ENCODE measurements at places on chromosomes 2 and 18.
A peak's percentile ranks its signal among the peaks of the same experiment; 100 is the strongest.

DNA sequence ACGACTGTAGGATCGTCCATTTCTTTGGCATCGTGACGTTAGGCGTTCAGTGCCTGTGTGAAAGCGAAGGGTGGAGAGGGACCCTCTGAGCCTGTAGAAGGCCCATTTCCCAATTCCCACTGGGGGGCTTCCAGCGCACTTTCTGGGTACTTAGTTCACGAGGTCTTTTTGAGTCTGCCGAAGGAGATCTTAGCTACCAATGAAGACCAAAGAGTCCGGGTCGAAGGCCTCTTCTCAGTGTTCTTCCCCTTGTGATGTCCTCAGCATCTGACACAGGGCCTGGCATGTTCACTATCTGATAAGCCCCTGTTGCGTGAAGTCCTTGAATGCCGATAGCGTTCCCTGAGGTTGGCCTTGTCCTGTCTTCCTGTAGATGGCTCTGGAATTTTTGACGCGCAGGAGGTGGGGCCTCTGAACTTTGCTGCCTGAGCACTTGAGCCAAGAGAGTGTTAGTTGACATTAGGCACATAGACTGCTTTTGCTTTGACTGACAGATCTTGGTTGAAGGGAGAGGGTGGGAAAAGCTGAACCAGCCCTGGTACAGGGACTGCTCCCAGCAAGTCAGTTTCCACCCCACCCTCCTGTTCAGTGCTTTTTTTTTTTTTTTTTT, 52.8 kb downstream of the LDLRAD4 start:
- no peak for DNase-seq

GRCh38 chr2:19358242-19359020, at the start of gene OSR1:
Gene OSR1 (minus strand): TSS chr2:19358623. CDS start chr2:19353805, 4,818 bp downstream.
- no peak for DNase-seq

- DNase-seq = no peak
Observed at GRCh38 chr18:63098018-63098981, 221.3 kb downstream of the BCL2 start.

DNA sequence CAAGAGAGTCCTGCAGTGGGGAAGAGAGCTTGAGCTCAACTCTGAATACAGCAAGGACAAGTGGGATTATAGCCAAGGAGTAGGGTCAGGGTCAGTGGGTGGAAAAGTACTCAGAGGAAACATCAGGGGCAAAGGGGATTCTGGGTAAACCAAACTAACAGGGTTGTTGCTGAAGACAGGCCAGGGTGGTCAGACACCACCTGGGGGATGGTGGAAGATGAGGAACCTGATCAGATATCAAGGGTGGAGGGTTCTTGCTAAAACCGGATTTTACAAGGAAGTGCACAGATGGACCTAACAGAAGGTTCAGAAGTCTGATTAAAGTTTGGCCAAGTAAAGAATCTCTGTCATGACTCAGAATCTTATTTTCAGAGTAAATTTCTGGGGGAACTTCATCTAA, 16.5 kb downstream of the OSBPL1A start:
- DNase-seq = no peak

DNA sequence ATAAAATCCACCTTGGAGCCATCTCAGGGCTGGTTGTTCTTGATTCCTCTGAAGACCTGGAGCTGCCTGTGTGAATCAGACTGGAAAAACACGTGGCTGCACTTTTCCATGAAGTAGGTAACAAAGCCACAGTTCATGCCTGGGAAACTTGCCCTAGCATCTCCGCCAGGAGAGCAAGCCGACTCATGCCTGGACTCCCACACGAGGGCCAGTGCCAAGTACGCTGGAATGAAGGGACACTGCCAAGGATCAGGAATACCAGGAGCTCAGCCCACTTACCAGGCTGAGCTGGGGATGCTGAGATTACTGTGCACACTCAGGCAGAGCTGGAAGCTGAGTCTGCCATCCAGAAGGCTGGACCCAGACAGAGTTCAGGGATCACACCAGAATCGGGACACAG, 10.9 kb upstream of the FHL2 start:
- DNase-seq = no peak

- DNase-seq = no peak
Observed at GRCh38 chr2:62145478-62146100, 50.3 kb upstream of the B3GNT2 start.

GRCh38 chr18:45167631-45168280, 447.5 kb upstream of the SLC14A2 start:
- no peak for DNase-seq

- no peak for DNase-seq
Observed at GRCh38 chr2:167874812-167875211, 372.6 kb downstream of the STK39 start.

- DNase-seq = no peak
Observed at GRCh38 chr2:25808006-25808383, 70.3 kb downstream of the ASXL2 start.

DNA sequence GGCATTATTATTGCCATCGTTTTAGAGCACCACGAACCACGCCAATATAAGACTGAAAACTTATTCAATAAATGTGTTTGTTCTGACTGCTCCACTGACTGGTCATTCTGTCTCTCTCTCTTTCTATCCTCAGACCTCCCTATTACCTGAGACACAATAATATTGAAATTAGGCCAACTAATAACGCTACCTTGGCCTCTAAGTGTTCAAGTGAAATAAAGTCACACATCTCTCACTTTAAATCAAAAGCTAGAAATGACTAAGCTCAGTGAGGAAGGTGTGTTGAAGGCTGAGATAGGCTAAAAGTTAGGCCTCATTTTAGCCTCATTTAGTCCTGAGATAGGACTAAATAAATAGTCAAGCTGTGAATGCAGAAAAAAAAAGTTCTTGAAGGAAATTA, 38.8 kb downstream of the G6PC2 start:
- DNase-seq = no peak

GRCh38 chr18:50558157-50558556, 1.7 kb upstream of the MAPK4 start:
- no peak for DNase-seq

- DNase-seq = no peak
Observed at GRCh38 chr18:31261792-31262582, 56.0 kb upstream of the DSG1 start.

DNA sequence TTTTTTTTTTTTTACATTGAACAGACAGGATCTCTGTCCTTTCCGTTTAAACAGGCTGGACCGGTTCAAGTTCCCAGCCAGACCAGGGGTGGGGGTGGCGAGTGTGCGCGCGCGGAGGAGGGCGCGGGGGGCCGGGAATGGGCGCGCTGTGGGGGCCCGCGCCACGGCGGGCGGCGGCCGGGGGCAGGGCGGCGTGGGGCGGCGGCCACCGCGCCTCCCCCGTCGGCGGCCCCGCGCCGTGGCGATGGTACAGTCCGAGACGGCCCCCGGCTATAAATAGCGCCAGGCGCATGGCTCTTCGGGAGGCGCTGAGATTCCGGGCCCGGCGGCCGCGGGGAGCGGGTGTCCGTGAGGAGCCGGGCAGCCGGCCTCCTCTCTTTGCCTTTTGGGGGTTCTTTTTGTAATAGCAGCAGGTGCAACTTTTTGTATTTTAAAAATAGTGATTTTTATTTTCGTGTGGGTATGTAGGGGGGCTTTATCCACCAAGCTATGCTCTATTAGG, 430 bp upstream of the CELF4 start:
- peak; percentile 44 for DNase-seq

- DNase-seq = no peak
Observed at GRCh38 chr2:14760169-14760568, 127.7 kb downstream of the LRATD1 start.

DNA sequence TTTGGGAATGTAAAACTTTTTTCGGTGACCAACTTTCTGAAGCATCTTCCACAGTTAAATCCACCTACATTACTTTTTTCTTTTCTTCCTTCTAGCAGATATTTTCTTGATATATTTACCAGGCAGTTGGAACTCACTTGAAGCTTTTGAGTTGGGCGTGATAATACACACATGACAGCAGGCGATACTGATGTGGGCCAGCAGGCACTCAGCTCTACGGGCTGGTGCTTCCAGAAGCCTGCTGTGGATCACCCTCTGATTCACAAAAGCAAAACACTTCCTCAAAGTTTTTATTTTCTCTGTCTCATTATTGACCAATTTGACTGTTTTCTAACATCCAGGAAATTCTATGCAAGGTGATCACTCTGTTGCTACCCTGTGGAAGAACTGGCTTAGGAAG, 22.9 kb downstream of the GRHL1 start:
- no peak for DNase-seq

DNA sequence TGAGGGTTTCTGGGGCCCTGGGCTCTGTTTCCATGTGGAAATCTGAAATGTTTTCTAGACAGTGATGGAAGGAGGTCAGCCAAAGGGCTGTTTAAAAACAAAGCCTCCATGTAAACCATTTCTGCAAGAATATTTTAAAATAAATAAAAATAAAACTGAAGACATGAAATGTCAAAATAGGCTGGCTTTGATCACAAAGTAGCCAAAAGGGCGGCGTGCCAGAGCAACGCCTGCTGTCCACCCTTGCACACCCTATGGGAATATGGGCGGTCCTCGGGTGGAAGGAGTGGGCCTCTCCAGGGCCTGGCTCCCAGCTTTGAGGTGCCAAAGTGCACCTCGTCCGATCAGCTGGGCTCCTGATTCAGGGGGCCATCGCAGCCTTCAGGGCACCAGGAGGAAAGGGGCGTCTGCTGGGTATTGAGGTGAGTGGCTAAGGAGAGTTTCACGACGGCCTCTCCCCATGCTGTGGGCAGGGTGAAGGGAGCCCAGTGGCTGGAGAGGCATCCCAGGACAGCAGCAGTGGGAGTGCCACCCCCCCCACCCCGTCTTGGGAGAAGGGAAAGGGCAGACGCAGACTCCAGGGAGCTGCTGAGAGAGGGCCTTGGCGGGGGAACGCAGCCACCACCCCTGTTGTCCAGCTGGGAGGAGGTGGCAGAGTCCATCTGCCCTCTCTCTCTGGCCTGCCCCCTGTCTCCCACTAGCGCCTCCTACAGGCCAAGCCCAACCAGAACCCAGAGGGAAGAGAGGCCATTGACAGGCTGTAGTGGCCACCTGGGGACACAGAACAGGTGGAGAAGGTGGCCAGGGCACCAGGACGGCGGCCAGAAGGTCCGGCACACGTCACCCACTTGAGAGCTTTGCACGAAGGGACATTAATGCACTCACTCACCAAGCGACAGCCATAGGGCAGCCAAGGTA, 5.7 kb upstream of the ERFE start:
- DNase-seq = no peak

- no peak for DNase-seq
Observed at GRCh38 chr2:71877636-71878035, 270.0 kb downstream of the CYP26B1 start.

GRCh38 chr2:99336804-99337112, 431 bp upstream of the EIF5B start:
- no peak for DNase-seq

GRCh38 chr2:84516234-84516986, at the start of gene DNAH6:
Gene DNAH6 (plus strand): TSS chr2:84516498. CDS start chr2:84517827, 1,329 bp downstream.
- DNase-seq = peak; percentile 80

GRCh38 chr18:21747268-21747667, 6.7 kb downstream of the MIB1 start:
- no peak for DNase-seq
